ENCODE measurements at places on chromosomes 1 and 21.

GRCh38 chr1:92315766-92316599 is 17.1 kb downstream of the RPAP2 start:
- no peak for DNase-seq

DNA sequence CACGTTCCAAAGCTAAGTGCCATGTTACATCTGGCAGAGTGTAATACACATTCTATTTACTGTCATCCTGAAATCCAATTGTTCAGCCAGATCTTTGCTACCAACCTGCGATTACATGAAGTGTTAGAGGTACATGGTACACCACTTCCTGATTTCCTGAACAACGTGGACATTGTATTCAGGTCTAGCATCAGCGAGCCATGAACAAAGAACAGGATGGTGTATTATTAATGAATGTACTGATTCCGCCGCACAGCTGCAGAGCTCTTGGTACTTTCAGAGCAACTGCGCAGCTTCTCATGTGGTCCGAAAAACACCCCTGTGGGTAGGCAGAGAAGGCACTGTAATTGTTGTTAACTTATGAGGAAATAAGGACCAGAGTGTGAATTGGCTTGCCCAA is 511.4 kb downstream of the AJAP1 start:
- DNase-seq, result no peak

GRCh38 chr1:16209847-16210407 is 2.5 kb downstream of the ARHGEF19 start:
- no peak for DNase-seq

- DNase-seq, result peak; percentile 34
Observed at GRCh38 chr1:56644919-56645676, at the start of gene PRKAA2. Gene PRKAA2 (plus strand): TSS chr1:56645314. CDS start chr1:56645388, 74 bp downstream.

DNA sequence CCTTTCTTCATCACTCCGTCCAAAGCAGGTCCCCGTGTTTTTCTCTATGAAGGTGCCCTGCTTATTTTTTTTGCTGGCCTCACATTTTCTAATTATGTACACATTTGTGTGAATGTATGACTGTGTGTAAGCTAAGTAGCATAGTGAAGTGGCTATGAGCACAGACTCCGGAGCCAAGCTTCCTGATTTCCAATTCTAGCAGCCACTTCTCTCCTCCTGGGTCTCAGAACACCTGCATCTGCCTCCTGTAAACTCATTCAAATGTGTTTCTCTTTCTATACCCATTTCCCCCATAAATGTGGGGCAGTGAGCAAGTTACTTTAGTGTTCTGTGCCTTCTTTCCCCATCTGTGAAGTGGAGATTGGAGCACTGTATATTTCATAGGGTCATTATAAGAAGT is 2.1 kb downstream of the SLAMF6 start:
- no peak for DNase-seq

DNA sequence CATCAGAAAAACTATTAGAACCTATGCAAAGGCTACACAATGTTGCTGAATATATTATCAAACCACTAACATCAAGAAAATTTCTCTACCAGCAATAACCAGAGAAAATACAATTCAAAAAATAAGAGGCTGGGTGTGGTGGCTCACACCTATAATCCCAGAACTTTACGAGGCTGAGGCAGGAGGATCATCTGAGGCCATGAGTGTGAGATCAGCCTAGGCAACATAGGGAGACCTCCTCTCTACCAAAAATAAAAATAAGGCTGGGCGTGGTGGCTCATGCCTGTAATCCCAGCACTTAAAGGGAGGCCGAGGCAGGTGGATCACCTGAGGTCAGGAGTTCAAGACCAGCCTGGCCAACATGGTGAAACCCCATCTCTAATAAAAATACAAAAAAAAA is 16.9 kb upstream of the PUM1 start:
- no peak for DNase-seq

- no peak for DNase-seq
Observed at GRCh38 chr1:110309767-110310166, 29.4 kb upstream of the RBM15 start.

DNA sequence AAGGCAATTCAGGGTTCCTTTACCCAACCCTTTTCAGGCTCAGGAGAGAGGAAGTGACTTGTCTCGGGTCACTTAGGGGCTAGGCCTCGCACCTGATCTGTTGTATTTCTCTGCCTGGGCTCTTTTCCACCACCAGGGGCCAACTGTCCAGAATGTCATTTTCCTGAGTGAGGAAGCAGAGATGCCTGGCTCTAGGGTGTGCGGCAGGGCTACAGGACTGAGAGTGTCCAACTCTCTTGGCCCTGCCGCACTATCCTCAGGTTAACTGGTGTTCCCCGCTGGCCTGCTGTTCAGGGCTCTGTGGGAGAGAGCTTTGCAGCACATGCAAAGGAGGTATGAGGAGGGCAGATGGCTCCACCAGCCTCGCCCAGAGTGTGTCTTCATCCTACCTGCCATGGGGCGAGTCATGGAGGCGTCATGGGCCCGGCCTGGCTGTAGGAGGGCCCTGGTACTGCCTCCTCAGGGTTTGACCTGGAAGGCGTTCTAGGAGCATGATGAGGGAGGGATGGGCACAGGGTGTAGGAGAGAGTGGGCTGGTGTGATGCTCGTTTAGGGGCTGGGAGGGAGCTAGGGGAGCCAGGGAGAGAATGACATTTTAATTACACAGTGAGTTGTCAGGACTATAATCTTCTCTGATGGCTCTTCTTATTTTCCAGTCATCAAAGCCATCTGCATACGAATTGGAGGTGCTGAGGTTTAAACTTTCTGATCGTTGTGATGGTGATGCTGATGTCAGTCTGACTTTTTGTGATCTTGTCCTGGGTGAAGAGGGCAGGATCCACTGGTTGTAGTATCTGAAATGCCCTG is 128.3 kb downstream of the NOS1AP start:
- DNase-seq, result no peak

DNA sequence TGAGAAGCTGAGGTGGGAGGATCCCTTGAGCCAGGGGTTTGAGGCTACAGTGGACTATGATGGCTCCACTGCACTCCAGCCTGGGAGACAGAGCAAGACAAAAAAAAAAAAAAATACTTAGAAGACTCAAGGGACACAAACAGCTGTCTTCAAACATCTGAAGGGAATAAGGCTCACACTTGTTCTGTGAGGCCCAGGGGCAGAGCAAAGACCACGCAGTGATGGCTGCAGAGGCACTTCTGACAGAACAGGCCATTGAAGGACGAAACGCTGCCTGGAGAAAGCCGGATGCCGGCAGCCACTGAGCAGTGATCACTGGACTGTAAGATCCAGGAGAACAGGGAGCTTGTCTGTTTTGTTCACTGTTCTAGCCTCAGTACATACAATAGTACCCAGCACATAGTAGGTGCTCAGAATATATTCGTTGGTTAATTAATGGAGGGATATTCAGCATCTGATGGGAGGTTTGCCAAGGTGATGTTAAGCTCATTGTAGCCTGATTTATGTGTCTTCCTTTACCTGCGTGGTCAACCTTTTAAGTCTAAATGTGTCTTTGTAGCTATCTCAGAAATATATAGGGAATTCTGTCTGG is 12.1 kb upstream of the NDC1 start:
- no peak for DNase-seq

GRCh38 chr1:221806236-221806635 is 64.3 kb upstream of the DUSP10 start:
- DNase-seq, result no peak
